ENCODE measurements at places on chromosomes 7 and 10. TPM values are rescaled to one million over a fixed set of nuclear protein-coding genes. Genes with fewer than 3 reads are reported as not detected.

The ADAP1 gene
- polyA plus RNA-seq = 5.4 TPM

The PLCE1 gene
- polyA plus RNA-seq = 1.2 TPM

The IDI2 gene
- not detected for polyA plus RNA-seq

The BTBD16 gene
- not detected for polyA plus RNA-seq

The TMEM140 gene
- polyA plus RNA-seq = 0.10 TPM

The PPP1R17 gene
- polyA plus RNA-seq = not detected

The BAIAP2L1 gene
- 8.7 TPM for polyA plus RNA-seq

The CRYGN gene
- polyA plus RNA-seq = not detected

The SPDYE1 gene
- not detected for polyA plus RNA-seq

The MKLN1 gene
- 16.1 TPM for polyA plus RNA-seq

The CTAGE4 gene
- not detected for polyA plus RNA-seq

The SH2B2 gene
- polyA plus RNA-seq = 4.7 TPM

The AOC1 gene
- polyA plus RNA-seq = not detected

The PARD3 gene
- polyA plus RNA-seq = 38.9 TPM

The TMEM270 gene
- 0.71 TPM for polyA plus RNA-seq

The VENTX gene
- polyA plus RNA-seq = not detected

The SFMBT2 gene
- polyA plus RNA-seq = 0.20 TPM

The CDHR1 gene
- 0.02 TPM for polyA plus RNA-seq

The STEAP2 gene
- polyA plus RNA-seq = 9.5 TPM

The PDK4 gene
- polyA plus RNA-seq = 0.10 TPM

Data from SK-N-SH (cell line).